ENCODE measurements at places on chromosomes 7 and 10.

- no peak for DNase-seq
Measured at GRCh38 chr7:151131592-151132293, 35.8 kb downstream of the GBX1 start.

GRCh38 chr10:42551582-42552187, 86.7 kb downstream of the ZNF33B start:
- DNase-seq = no peak

DNA sequence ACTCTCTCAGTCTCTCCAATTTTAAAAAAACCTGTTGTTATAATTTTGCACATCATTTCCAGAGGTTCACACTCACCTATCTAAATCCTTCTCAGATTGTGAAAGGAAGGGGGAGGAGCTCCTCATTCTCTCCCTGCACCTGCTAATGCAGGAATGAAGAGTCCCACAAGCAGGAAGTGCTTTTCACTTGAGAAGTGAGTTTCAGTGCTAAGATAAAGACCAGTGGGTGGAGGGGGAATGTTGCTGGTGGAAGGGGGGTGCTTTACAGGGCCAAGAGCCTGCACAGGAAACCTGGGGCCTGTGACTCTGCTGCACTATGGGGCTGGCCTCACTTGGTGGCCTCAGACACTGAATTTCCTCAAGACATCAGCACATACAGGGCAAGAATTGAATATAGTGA, 176.4 kb downstream of the PTPN20 start:
- no peak for DNase-seq

DNA sequence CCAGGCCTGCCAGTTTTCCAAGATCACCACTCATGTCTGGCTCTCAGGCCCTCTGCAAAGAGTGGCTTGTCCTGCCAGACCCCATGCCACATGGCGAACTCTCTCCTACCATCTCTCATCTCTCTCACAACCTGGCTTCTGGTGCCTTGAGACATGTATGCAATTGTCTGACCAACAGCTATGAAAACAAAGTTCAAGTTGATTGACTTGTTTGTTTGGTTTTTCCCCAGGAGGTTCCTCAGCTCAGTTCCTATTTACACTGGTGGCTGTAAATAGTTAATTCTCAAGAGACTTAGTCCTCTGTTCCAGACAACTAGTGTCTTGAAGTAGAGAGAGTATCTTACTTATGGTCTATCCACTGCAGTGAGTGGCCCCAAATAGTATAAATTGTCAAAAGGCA, 131.8 kb downstream of the SNX10 start:
- no peak for DNase-seq

GRCh38 chr7:87152897-87153641, 816 bp downstream of the DMTF1 start:
- peak; percentile 27 for DNase-seq

DNA sequence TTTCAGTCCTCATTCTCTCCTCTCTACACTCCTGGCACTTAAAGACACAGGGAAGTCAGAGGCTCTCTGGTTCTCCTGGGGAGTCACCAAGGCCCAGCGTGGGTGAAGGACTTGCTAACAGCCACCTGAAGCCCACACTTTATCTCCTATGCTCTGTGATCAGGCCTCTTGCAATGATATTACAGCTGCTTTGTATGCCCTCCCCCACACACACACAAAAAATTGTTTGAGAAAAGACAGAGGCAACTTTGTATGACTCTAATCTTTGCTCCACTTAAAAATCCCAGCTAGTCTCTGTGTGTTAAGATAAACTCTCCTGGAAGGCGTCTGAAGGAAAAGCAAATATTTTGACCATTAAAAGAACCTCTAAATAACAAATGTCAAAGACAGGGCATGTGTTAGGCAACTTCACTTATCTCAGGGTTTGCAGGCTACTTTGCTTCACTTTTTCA, 507.2 kb downstream of the TNS3 start:
- DNase-seq = no peak

- DNase-seq = no peak
Measured at GRCh38 chr10:132408823-132409666, 12.0 kb downstream of the PWWP2B start.

DNA sequence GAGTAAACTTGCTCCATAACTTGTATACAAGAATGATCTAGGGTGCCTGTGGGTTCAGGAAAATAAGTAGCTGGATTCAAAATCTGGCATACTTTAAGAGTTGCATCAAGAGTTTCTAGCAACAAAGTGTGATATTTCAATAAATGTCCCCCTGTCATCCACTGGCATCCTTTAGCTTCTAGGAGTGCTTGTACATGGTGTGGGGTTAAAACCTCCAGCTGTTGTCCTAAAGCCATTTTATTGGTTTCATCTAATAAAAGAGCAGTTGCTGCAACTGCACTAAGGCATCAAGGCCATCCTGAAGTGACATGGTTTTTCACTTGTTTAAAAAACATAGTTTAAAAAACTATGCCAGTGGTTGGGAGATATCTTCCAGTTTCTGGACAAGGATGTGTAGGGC, 148.4 kb downstream of the INHBA start:
- no peak for DNase-seq

GRCh38 chr7:30791114-30791513, 19.9 kb downstream of the MINDY4 start:
- peak; percentile 22 for DNase-seq

DNA sequence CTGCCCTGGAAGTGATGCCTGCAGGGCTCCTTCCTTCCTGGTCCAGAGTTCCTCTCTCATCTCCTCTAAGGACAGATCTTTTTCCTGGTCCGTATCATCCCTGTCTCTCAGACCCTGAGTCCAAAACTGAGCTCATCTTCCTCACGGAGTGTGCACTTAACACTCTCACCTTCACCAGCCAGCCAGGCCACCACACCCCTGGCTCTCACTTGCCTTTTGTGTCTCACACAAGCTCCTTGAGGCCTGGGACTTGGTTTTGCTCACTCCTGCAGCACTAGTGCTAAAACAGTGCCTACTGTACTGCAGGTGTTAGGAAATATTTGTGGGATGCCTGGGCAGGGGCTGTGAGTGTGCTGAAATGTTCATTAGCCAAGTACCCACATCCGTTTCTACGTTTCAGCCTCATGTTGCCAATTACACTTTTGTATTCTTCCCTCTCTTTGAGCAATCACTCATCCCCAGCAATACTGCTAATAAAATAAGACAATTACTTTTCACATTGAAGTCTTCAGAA, 21.4 kb upstream of the PARP12 start:
- DNase-seq = no peak

GRCh38 chr7:27194686-27195379, 5.1 kb downstream of the HOXA13 start:
- DNase-seq = no peak

GRCh38 chr7:80232979-80233724, 98.5 kb downstream of the GNAI1 start:
- DNase-seq = no peak

DNA sequence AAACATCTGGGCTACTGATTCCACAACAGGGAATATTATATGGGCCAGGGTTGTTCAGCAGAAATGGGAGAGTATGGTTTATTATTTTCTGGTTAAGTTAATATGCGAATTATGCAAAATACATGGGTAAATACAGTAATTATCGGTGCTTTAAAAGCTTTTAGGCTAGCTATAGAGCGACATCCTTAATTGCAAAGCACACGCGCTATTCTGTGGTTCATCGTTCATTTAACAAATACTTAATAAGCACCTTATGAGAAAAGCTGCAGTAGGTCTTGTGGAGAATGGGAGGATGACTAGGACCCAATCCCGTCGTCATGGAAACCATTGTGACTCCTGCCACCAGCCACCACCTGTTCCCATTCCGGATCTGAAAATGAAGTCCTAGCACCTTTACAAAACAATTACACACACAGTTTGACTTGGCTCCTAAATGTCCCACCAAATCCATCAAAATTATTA, 623 bp upstream of the CEP41 start:
- DNase-seq = peak; percentile 35
